ENCODE measurements at places on chromosomes 6 and 20.

DNA sequence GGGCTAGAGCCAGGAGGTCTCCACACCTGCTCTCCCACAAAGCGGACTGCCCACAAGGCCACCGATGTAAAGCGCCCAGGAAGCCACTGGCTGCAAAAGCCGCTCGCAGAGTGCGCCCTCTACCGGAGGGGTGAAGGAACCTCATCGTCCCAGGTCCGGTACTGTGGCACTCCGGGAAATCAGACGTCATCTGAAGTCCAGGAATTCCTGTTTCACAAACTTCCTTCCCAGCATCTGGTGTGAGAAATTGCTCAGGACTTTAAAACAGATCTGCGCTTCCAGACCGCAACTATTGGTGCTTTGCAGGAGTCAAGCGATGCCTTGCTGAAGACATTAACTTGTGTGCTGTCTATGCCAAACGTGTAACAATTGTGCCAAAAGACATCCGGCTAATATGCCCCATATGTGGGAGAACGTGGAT is 115.1 kb upstream of the ARID1B start:
- DNase-seq = no peak

DNA sequence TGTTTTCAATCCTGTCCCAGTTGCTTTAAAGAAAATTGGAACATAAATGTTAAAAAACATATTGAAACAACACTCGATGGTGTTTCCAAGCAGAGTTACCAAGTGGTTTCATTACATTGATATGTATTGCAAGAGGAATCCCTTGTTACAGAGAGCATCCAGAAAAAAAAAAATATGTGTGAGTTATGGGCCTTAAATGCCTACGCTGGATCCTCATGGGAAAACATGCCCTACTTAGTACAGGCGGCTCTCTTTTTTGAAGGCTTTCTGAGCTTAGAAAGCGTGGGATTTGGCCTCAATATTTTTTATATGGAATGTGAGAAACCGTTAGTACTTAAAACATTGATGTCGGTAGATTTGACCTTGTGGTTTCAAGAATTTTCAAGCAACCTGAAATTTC is 26.1 kb downstream of the BTBD3 start:
- DNase-seq = no peak

- no peak for DNase-seq
Measured at GRCh38 chr6:137097526-137097925, 52.8 kb upstream of the IL20RA start.

- no peak for DNase-seq
Measured at GRCh38 chr6:119243657-119244056, 105.9 kb downstream of the MAN1A1 start.

DNA sequence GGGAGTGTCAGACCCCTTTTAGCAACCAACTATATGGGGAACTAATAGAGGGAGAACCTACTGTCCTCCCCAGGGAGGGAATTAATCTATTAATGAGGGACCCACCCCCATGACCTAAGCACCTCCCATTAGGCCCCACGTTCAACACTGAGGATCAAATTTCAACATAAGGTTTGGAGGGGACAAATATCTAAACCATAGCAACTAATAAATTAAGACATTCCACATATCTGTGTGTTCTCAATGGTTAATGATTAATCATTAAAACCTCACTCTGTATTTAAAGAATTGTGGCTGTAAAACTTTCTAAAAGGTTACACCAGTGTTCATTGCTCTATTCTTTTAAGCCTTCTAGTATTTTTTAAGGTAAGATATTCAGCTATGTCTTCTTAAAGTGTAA is 500.4 kb upstream of the SULF2 start:
- DNase-seq = no peak

- no peak for DNase-seq
Measured at GRCh38 chr6:111661541-111662061, 55.9 kb upstream of the TRAF3IP2 start.

DNA sequence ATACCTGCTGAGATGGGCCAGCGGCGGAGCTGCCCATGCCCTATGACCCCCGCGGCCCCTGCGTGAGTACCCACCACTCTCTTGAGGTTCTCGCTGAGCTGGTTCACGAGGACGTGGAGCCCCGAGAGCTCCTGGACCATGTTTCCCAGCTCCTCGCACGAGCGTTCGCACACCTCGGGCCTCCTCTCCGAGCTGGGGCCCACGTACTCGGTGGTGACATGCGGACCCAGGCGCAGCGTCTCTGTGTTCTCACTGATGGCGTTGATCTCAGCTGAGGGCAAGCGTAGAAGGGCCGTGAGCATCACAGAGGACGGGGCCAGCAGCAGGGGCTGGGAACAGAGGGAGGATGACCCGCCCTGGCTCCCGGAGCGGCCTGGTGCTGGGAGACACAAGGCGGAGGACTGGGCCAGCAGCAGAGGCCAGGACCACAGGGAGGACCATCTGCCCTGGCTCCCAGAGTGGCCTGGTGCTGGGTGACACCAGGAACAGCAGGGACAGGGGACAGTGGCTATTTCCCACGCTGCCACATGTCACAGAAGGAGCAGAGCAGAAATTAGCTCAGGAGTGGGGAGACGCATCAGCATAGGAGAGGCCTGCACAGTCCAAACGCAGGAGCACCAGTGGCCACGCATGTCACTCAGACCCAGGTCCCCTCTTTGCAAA is 11.8 kb downstream of the THBS2 start:
- no peak for DNase-seq

GRCh38 chr6:143059663-143060353 is 881 bp upstream of the AIG1 start:
- no peak for DNase-seq

DNA sequence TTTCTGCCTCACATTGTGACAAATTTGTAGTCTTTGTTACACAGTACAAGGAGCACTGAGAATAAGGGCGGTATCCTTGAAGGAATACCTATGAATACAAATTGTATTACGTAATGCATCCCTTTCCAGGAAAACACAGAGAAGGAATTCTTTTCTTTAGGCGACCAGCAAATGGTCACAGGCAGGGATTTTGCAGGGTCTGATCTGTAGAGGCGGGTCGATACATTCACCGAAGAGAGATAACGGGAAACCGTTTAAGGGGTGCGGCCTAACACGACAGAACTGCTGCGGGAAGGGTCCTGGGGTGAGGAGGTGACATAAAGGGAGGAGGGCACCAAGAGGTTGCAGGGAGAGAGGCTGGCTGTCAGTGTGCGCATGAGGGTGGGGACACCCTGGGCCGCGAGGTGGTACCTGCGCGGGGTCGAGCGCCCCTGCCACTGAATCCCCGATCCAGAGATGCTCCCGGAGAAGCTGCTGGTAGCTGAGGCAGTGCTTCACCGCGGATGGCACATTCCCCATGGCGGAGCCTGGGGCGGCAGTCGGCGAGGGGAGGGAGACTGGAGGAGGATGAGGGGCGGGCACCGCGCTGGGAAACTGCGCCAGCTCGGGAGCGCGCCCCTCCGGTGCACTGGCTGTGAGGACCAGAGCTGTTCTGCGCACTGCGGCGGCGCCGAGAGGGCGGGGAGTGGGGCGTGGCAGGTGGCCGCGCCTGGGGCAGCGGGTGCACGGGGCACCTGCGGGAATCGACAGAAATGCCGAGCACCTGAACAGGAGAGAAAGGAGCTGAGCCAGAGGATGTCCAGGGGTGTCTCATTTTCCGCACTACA is at the start of gene HMGCLL1:
Gene HMGCLL1, minus strand, starts transcription at position 656 of the 827 bp plus-strand sequence. Its CDS starts 137 bp downstream, at position 519.
- no peak for DNase-seq

GRCh38 chr6:142943711-142944123 is 1.3 kb downstream of the HIVEP2 start:
- DNase-seq = peak; percentile 49

All from KBM-7 (cell line).